Left renal pelvis (tissue), 4 donors: ENCODE measurements at places on chromosomes 4 and X.

- DNase-seq, result no peak
Measured at GRCh38 chr4:99587803-99588202, 13.2 kb downstream of the MTTP start.

DNA sequence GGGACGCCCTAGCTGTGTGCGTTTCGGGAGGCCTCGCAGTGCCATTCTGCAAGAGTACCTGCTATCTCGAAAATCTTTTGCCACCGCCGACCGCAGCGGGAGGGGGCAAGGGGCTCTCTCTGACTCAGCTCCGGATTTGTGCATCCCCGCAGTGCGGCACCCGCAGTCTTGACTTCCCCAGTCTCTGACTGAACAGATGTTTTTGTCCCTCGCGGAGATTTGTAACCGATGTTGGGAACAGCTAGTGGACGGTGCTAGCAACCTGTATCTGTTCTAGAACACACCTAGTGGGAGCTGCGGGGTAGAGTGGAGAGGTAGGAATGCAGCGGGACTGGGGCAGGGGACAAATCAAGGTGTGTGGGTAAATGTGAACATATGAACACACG is 17.2 kb downstream of the NKX6-1 start:
- DNase-seq, result no peak

GRCh38 chrX:46531442-46531841 is 13.8 kb downstream of the ZNF674 start:
- DNase-seq, result no peak

DNA sequence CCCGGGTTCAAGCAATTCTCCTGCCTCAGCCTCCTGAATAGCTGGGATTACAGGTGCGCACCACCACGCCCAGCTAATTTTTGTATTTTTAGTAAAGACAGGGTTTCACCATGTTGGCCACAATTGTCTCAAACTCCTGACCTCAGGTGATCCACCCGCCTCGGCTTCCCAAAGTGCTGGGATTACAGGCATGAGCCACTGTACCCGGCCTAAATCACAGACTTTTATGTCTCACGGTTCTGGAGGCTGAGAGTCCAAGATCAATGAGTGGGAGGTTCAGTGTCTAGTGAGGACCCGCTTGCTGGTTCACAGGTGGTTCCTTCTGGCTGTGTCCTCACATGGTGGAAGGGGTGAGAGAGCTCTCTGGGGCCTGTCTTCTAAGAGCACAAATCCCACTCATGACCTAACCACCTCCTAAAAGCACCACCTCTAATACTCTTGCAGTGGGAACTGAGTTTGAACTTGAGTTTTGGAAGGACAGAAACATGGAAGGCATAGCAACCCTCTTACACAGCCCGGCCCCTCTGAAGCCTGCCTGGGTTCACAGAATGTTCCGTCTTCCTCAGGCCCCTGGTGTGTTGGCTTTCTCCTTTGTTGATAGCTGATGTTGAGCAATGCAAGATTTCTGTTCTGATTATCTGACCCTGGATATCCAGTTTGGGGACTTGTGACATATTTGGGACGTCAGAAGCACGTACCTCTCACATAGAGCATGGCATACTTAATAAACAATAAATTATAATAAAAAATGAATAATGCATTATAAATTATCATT is 1.9 kb upstream of the AKAP17A start:
- DNase-seq, result no peak

GRCh38 chr4:118947095-118947494 is 58.4 kb downstream of the SYNPO2 start:
- DNase-seq, result no peak

DNA sequence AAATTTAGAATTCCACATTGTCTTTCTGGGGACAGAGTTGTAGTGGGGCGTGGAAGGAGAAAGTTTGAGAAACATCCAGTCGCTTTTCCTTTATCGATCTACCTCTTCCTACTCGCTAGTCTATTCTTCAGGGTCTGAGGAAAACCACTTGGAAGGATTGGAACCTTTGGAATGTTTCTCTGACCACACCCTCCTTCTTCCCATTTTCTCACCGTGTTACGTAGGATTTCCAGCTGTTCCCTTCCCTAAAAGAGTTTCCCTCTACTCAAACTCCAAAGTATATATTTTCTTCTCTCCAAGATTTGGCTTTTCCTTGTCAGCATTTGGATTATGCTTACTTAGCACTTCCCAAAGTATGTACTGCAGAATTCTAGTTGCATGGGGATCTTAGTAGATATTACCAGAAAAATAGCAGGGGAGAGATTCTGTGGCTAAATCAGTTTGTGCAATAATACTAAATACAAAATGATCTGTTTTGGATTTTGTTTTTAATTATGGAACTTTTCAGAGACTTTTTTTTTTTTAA is 4.9 kb downstream of the ENPEP start:
- DNase-seq, result no peak

GRCh38 chrX:134548257-134549201 is 88.6 kb downstream of the HPRT1 start:
- no peak for DNase-seq

DNA sequence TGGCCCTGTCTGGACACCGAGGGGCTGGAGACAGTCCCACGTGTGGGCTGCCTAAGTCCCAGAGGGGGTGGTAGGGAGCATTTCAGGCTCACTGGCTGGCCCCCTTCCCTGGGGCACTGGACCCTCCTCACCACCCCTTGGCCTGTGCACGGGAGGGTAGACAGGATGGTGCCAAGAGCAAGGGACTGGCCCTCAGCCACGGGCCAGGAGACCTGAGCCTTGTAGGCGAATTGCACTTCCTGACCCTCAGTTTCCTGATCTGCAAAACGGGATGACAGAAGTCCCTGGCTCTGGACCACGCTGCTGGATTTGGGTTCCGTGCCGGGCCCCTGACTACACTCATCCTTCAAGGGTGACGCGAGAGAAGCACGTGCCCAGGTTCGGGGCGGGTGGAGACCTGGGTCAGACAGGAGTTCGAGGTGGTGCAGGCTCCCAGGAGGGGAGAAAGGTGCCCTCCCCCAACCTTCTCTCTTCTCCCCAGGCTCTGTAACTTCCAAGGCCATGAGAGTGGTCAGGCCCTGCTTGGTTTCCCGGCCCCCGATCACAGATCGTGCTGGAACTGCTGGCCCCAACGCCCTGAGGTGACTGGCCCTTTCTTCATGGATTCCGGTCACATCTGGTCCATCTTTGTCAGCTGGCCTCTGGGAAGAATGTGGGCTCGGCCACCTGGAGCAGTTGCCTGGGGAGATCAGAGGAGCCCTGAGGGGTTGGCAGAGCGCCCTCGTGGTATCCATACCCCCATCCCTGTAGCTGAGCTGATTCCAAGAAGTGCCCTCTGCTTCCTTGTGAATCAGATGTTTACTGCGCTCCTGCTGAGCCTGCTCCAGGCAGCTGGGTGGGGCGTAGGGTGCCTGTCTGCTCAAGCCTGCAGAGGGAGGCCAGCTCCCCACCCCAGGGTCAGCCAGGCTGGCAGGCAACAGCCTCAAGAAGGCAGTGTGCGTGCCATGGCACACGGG is 3.3 kb downstream of the SH3BP2 start:
- no peak for DNase-seq

GRCh38 chr4:27048429-27049238 is 188.0 kb downstream of the STIM2 start:
- no peak for DNase-seq

DNA sequence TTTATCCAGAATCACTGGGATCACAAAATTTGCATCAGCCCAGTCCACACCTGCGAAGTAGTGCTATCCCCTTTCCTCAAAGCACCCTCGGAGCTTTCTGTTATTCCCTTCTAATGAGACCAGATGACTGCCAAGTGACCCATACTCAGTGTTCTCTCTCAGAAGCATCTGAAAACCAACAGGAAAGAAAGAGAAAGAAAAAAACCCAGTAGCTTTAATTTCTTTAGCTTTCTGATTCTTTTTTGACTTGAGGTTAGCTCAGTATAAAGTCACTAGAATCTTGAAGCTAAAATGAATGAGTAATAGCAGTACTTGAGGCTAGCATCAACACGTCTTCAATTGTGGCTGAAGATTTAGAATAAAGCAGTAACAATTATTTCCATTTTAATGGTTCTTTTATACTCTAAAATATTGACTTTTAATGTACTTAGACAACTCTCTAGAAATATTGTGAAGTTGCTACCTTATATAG is 124.4 kb downstream of the ANK2 start:
- DNase-seq, result no peak
